Osteocyte (in vitro differentiated cells): ENCODE measurements at places on chromosomes 12 and 14. TPM values are rescaled to one million over a fixed set of nuclear protein-coding genes. Genes with fewer than 3 reads are reported as not detected.

GRCh38 chr14:95221531-95221930 lies 64.2 kb upstream of the DICER1 start:
- no peaks in the 10 kb centered on the region for H3K36me3 ChIP-seq
- no peak for DNase-seq
- no peaks in the 10 kb centered on the region for H3K27me3 ChIP-seq
- peaks cover 38% of the 10 kb centered on the region for H3K4me1 ChIP-seq

GRCh38 chr14:67493092-67493717 lies 4.7 kb upstream of the TMEM229B start:
- no peak for DNase-seq
- H3K27me3 ChIP-seq = peaks cover 4% of the 10 kb centered on the region
- H3K4me3 ChIP-seq = no peak overlapping the region

GRCh38 chr12:117067016-117067415 lies 32.2 kb downstream of the TESC start:
- no peak overlapping the region for H3K27ac ChIP-seq
- no peaks in the 10 kb centered on the region for H3K4me1 ChIP-seq
- DNase-seq = no peak

Gene PPHLN1
- total RNA-seq = 56.6 and 60.7 TPM in 2 replicates

Gene LHX5
- total RNA-seq = not detected in 2 replicates

Gene WDHD1
- total RNA-seq = 7.0 and 8.0 TPM in 2 replicates

DNA sequence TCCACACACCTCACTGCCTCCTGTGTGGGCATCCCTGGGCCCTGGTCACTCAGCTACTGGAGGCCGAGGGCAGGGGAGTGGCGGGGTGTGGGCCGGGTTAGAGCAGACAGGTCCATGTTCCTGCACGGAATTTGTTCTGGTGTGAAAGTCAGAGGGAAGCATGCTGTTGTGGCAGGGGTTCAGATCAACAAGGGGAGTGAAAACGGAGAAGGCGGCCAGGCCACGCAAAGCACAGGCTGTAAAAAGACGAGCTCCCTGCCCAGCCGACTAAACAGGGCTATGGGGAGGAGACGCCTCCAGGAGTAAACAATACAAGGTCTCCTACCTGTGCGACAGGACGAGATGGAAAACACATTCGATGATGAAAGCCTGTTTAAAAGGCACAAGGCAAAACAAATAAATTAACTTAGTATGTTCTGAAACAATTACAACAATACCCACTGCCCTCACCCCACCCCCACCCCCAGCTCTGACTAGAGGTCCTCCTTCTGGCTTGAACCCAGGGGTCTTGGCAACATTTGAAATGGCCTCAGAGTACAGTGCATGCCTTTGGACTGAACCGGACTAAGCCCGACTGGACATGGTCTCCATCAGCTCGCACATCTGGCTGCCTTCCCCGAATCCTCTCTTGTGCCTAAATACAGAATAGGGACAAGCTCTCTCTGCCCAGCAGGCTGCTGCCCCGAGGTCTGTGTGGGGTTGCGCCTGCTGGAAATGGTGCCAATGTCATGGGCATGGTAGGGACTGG lies 274.9 kb upstream of the DIO3 start:
- peaks cover 10% of the 10 kb centered on the region for H3K27me3 ChIP-seq
- H3K4me3 ChIP-seq = no peak overlapping the region
- H3K4me1 ChIP-seq = no peaks in the 10 kb centered on the region
- no peak for DNase-seq
- no peak overlapping the region for H3K27ac ChIP-seq

Gene CLEC9A
- total RNA-seq = not detected in 2 replicates

DNA sequence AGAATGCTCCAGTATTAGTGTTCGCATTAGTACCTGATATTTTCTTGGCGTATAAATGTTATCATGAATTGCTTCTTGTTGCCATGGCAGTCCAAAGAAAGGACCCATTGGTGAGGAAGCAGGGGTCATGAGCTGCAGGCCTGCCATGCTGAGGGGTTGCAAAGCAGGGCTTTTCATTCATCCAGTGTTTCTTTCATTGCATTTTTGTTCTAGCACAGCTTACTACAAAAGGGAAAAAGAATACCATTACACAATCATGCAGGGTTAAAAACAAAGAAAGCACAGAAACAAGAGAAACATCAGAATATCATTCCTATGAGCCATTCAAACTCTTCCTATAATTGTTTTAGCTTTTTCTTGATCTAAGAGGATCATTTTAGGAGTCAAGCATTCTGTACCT lies 24.0 kb downstream of the DICER1 start:
- no peak for DNase-seq
- H3K4me1 ChIP-seq = peaks cover 27% of the 10 kb centered on the region
- no peaks in the 10 kb centered on the region for H3K27me3 ChIP-seq
- H3K4me3 ChIP-seq = no peak overlapping the region
- H3K27ac ChIP-seq = no peak overlapping the region

Gene C12orf60
- total RNA-seq = 0.84 and 1.2 TPM in 2 replicates

- H3K4me1 ChIP-seq = peaks cover 5% of the 10 kb centered on the region
- H3K36me3 ChIP-seq = no peaks in the 10 kb centered on the region
- DNase-seq = peak; percentile 21
- no peak overlapping the region for H3K27ac ChIP-seq
Observed at GRCh38 chr14:67396381-67396970, 15.5 kb downstream of the PLEK2 start.

Gene CLEC1A
- not detected in 2 replicates for total RNA-seq

GRCh38 chr14:89669193-89669592 lies 252.2 kb upstream of the FOXN3 start:
- no peak overlapping the region for H3K4me3 ChIP-seq
- DNase-seq = no peak
- H3K27ac ChIP-seq = no peak overlapping the region
- H3K4me1 ChIP-seq = peaks cover 6% of the 10 kb centered on the region
- H3K27me3 ChIP-seq = no peaks in the 10 kb centered on the region

DNA sequence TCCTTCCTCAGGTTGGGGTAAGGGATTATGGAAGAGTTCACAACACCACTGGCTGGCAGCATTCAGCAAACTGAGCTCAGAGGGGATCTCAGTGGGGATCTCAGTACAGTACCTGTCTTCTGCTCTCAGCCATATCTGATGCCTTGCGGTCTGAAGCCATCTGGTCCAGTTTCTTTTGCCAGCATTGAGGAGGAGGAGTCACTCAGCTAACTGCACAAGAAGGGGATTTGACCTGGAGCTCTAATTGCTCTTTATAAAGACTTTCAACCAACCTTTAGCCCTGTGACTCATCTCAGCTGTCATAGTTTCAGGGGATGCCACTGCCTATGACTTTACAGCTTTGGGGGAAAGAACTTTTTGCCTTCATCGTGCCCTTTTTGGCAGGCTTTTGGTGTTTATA lies 44.9 kb downstream of the JKAMP start:
- H3K27ac ChIP-seq = no peak overlapping the region
- DNase-seq = no peak
- no peak overlapping the region for H3K4me3 ChIP-seq

DNA sequence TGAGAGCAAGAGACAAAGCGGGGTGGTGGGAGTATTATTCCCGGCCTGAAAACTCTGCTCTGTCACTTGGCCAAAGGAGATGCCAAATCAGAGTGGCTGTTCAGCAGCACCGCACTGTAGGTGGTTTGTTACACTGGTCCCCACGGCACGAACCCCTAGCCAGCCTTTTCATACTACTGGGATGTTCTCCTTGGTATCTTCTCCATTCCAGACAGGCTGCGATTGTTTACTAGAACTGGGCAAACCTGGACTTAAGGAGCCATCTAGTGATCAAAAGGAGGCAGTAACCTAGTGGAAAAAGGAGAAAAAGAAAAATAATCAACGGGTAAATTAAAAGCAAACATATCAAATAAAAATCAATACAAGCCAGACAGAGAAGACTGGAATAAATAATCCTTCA lies 58.9 kb upstream of the TMTC2 start:
- H3K4me3 ChIP-seq = no peak overlapping the region
- no peaks in the 10 kb centered on the region for H3K36me3 ChIP-seq
- H3K4me1 ChIP-seq = no peaks in the 10 kb centered on the region
- DNase-seq = no peak

Gene GPR65
- total RNA-seq = not detected in 2 replicates

Gene ERGIC2
- 70.3 and 77.5 TPM in 2 replicates for total RNA-seq

Gene PDZRN4
- not detected in 2 replicates for total RNA-seq

- H3K36me3 ChIP-seq = peaks cover 3% of the 10 kb centered on the region
- no peak for DNase-seq
- no peak overlapping the region for H3K27ac ChIP-seq
- H3K4me1 ChIP-seq = no peaks in the 10 kb centered on the region
Observed at GRCh38 chr14:54232735-54233134, 164.1 kb upstream of the CDKN3 start.

DNA sequence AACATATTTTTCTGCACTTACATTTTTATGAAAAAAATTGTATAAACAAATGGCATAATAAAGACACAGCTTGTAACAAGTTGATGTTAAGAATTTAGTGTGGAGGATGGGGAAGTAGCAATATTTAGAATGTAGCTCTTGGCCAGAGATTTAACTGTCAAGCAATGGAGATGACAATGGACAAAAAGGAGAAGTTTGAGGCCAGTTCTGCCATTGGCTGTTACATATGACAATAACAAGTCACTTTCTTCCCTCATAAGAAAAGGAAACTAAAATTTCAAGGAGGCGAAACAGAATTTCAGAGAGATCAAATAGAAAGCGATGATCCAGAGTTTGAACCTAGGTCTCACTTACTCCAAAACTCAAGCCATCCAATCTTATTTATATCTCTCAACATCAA lies 122.8 kb upstream of the CCDC175 start:
- no peaks in the 10 kb centered on the region for H3K36me3 ChIP-seq
- peaks cover 9% of the 10 kb centered on the region for H3K27me3 ChIP-seq
- H3K4me3 ChIP-seq = no peak overlapping the region
- H3K27ac ChIP-seq = no peak overlapping the region
- H3K4me1 ChIP-seq = no peaks in the 10 kb centered on the region

- DNase-seq = no peak
- H3K27me3 ChIP-seq = peaks cover 30% of the 10 kb centered on the region
- H3K27ac ChIP-seq = no peak overlapping the region
Observed at GRCh38 chr14:36741858-36742257, 80.2 kb downstream of the PAX9 start.

Gene DPF3
- 5.3 and 5.8 TPM in 2 replicates for total RNA-seq

Gene DDHD1
- 21.0 and 21.1 TPM in 2 replicates for total RNA-seq

Gene ZC2HC1C
- 0.08 and 1.0 TPM in 2 replicates for total RNA-seq

DNA sequence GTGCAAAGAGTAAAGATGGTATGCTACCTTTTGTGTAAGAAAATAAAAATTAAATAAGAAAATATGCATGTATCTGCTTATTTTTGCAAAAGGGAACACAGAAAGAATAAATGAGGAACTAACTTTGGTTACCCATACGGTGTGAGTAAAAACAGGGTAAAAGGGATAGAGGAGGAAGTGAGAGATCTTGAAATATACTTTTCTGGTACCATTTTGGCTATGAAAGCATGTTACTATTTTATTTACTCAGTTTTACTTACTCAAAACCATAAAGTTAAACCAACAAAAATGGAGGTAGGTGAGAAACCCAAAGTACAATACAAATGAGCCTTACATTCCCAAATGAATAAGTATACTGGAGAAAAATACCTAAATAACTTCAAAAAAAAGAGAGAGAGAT lies 122.0 kb upstream of the EGLN3 start:
- H3K27ac ChIP-seq = no peak overlapping the region
- H3K27me3 ChIP-seq = no peaks in the 10 kb centered on the region
- no peaks in the 10 kb centered on the region for H3K36me3 ChIP-seq
- H3K4me3 ChIP-seq = no peak overlapping the region
- no peak for DNase-seq

Gene RIPK3
- 0.78 and 1.3 TPM in 2 replicates for total RNA-seq

DNA sequence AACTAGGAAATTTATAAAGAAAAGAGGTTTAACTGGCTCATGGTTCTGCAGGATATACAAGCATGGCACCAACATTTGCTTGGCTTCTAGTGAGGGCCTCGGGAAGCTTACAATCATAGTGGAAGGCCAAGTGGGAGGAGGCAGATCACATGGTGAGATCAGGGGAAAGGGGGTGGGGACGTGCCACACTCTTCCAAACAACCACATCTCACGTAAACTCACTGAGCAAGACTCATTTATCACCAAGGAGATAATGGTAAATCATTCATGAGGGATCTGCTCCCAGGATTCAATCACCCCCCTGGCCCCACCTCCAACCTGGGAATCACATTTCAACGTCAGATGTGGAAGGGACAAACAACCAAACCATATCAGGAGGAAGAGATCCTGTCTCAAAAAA lies 35.8 kb downstream of the NUMB start:
- H3K4me3 ChIP-seq = no peak overlapping the region
- peak overlapping the region; percentile 25 for H3K27ac ChIP-seq
- no peak for DNase-seq
- no peaks in the 10 kb centered on the region for H3K27me3 ChIP-seq

Gene DAO
- not detected in 2 replicates for total RNA-seq

DNA sequence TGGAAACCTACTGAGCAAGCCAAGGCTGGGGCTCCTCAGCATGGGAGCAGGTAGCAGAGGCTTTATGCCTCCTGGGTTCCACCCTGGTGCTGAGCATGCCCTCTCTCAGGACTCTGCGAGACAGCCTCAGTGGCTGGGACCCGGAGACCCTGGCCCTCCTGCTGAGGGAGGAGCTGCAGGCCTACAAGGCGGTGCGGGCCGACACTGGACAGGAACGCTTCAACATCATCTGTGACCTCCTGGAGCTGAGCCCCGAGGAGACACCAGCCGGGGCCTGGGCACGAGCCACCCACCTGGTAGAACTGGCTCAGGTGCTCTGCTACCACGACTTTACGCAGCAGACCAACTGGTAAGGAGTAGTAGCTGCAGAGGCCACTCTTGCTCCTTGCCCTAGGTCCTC lies 8.4 kb downstream of the ESPL1 start:
- no peak for DNase-seq
- peaks cover 3% of the 10 kb centered on the region for H3K36me3 ChIP-seq
- no peaks in the 10 kb centered on the region for H3K27me3 ChIP-seq
- H3K4me3 ChIP-seq = no peak overlapping the region

Gene GLTP
- total RNA-seq = 33.8 and 34.5 TPM in 2 replicates
